EH (cell line): ENCODE measurements at places on chromosomes 5 and 9.
A peak's percentile ranks its signal among the peaks of the same experiment; 100 is the strongest.

GRCh38 chr5:92019376-92019990 is 636.4 kb upstream of the ARRDC3 start:
- peak; percentile 36 for DNase-seq

DNA sequence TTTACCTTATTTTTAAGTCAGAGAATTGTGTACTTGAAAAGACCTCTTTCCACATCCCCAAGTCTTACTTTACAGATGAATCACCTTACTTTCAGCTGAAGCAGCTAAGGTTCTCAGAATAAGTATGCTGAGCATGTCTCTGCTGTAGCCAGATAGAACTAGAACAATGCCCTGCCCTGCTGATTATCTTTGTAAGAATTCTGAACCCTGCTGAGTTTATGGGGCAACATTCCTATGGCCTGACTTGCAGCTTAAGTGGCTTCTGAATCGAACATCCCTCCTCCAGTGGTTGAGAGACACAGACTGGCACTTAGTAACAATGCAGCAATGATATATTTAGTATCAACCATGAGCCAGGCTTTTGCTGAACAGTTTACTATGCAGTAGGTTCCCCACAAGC is 592.0 kb upstream of the WWC1 start:
- DNase-seq = peak; percentile 100

DNA sequence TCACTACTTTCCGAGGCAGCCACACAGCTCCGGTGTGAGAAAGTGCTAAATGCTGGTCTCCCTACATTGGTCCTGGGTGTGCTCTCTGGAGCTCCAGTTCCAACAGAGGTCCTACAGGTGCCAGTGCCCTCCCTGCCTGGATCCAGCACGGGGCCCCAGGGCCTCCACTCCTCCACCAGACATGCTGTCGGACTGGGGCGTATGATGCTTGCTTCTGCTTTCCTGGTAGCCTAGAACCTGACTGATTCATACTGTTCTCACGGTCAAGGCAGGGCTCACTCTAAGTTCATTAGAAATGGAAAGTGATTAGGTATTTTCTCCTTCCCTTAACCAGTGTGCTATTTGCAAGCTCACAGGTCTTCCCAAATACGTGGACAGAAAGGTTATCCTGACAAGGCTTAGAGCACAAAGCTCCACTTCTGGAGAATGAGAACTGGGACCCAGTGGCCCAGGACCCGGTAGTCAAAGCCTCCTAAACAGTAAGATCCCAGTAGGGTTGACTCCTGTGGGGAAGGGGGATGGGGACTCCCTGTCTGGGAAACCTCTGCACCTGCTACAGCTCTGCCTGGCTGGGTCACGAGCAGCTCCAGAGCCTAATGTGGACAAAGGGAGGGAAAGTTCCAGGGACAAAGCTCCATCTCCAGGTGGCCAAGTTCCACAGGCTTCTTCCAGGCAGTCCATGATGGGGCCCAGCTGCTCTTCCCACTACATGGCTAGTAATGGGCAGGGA is 98.1 kb downstream of the PAX5 start:
- DNase-seq = no peak

DNA sequence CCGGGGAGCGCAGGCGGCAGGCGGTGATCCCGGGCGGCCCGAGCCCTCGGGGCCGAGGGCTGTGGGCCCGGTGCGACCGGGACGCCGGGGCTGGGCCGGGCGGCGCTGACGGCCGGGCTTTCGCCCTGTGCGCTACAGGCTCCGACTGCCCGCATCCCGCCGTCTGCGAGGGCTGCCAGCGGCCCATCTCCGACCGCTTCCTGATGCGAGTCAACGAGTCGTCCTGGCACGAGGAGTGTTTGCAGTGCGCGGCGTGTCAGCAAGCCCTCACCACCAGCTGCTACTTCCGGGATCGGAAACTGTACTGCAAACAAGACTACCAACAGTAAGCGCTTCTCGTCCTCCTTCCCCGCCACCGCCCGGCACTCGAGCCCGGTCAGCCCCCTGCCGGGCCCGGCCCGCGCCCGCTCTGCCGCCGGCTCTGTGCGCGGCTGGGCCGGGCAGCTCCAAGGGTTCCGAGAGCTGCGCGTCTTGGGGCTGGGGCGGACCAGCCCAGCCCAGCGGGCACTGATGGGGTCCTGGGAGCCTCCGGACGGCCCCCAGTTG is 1.6 kb downstream of the LMX1B start:
- no peak for DNase-seq

DNA sequence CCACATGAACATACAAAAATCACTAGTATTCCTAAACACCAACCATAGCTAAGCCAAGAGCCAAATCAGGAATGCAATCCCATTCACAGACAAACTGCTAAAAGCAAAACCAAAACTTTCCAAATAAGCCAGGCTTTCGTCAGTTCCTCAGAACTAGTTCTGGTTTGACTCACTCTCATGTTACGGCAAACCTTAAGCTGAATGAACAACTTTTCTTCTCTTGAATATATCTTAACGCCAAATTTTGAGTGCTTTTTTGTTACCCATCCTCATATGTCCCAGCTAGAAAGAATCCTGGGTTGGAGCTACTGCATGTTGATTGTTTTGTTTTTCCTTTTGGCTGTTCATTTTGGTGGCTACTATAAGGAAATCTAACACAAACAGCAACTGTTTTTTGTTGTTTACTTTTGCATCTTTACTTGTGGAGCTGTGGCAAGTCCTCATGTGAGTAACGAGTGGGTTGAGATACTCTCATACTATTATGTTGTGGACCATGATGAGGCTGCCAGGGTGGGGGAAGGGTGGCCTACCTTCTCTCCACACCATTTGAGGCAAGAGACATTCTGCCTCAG is at the start of gene PDCD1LG2:
Gene PDCD1LG2 (plus strand): TSS at position 172 of the 572 bp plus-strand sequence. CDS start 12,016 bp downstream, outside the sequence.
- DNase-seq = peak; percentile 89

DNA sequence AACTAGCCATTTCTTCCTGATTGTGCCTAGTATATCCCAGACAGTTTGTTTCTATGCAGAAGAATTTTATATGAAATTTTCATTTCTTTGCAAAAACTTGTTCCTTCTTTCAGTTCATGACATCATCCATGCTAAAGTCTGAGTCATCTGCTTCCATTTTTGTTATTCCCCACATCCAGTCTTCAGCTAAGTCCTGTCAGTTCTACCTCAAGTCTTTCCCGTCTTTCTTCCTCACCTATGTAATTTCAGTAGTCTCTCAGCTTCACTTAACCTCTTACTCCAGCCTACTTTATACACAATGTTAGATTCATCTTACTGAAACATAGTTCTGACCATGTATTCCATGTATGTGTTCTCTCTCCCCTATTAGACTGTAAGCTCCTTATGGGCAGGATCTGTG is 39.1 kb downstream of the G3BP1 start:
- DNase-seq = peak; percentile 15

DNA sequence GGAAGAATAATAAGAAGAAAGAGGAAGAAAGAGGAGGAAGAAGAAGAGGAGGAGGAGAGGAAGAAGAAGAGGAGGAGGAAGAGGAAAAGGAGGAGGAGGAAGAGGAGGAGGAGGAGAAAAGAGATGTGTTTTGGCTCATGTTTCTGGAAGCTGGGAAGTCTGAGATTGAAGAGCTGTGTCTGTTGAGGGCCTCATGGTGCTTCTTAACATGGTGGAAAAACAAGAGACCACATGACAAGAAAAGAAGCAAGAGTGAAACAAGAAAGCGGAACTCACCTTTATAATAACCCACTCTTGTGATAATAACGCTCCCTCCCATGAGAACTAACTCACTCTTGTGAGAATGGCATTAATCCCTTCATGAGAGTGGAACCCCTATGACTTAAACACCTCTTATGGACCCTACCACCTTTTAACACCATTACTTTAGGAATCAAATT is 36.1 kb upstream of the RANBP6 start:
- DNase-seq = no peak

DNA sequence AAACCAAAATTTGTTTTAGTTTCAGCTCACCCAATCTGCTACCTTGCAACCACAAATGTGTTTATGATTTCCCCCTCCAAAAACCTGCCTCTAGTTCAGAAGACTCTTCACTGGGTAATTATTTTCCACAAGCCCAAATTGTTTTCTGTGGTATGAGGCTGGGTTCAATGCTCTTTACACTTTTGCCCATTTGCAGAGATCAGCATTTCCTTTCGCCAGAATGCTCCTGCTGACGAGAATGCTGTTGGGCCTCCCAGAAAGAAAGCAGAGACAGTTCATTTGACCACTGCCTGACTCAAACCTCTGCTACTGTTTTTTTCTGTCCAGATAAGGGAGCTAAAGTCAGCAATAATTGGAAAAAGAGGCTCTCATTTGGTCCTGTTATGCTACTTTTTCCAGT is 427.3 kb downstream of the PDE4D start:
- no peak for DNase-seq

GRCh38 chr9:137199411-137200121 is 975 bp downstream of the TPRN start:
- DNase-seq = peak; percentile 33

DNA sequence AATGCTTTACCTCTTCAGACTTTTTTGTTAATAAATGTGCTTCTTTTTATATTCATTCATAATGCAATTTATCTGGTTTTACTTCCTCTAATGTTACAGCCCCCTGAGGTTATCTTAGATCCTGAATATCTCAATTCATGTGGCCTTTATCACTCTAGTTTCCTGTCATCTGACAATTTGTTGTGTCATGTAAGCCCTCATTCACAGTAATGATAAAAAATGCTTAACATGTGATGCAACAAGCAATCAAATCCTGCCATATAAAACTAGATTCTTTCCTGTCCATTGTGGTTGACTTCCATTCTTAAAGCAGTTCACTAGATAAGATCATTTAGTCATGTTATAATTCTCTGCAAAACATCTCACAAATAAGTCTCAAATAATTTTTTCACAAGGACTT is 991.2 kb upstream of the ACO1 start:
- DNase-seq = no peak

DNA sequence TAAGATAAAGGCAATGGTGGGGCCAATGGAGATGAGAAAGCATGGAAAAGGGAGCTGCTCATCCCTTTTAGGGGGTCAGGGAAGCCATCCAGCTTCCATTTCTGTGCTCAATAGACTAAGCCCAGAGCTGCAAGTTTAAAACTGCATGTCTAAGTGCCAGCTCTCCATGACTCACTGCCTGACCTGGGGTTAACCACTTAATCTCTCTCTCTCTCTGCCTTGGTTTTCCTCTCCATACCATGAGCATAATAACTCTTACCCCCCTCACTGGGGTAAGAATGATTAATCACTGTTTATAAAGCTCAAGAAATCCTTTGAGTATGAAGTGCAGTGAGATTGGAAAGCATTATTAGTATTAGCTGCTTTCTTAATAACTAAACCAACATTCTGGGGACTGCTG is 1382.4 kb upstream of the WWC1 start:
- no peak for DNase-seq
